ENCODE measurements at places on chromosomes 5 and 9.

DNA sequence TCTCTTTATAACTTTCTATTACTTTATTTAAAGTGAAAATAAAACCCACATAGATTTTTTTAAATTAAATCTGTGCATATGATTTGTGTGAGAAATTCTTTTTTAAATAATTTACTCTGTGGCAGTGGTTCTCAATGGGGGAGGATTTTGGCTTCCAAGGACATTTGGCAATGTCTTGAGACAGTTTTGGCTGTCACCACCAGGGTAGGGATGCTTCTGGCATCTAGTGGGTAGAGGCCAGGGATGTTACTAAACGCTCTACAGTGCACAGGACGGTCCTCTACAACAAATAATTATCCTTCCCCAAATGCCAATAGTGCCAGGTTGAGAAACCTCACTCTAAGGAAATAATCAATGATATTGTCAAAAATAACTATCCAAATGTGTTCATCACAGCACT is 177.9 kb upstream of the CCNG1 start:
- no peak for DNase-seq

- DNase-seq: no peak
Observed at GRCh38 chr5:156328161-156328560, 1.2 kb downstream of the SGCD start.

DNA sequence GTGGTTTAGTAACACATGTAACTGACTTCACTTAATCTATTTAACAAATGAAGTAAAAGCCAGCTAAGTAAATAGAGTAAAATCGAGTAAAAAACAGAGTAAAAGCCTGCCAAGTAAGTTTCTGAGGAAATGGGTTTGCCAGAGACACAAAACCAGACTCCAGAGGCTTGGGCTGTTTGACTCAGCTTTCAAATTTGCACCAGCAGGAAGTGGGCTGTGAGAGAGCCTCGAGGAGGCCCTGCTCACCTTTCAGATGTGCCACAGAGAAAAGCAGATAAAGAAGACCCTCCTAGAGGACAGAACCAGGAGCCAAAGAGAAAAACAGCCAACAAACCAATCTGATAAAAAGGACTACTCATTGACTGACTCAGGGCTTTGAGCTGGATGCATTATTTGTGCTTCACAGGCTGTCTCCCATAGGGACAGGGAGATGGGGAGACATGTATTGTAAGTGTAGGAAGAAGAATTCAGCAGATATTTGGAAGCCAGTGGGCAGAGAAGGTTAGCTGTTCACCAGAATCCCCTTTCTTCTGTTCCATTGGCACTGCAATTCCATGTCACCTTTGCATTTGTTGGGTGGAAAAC is 14.4 kb upstream of the AMACR start:
- no peak for DNase-seq

DNA sequence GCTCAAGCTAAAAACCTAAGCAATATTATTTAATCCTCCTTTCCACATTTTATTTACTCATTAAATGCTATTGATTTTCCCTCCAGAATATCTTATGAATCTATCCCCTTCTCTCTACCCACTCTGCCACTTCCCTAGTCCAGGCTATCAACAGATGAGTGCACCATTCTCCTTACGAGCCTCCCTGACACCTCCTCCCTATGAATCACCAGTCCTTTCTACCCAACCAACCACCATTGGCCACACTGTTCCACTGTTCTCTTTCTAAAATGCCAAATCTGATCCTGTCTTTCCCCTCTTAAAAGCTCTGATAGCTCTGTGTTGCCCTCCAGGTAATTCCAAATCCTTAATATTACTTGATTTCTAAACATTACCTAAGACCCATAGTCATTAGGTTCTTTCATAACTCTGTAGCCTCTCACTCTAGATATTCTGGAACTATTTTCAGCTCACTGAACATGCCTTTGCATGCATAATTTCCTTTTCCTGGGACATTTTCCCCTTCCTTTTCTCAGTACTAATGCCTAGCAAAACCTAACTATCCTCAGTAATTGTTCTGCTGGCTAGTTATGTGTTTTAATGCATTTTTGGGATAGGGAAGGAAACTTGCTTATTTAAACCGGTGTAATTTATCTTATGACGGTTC is 126.3 kb downstream of the UNC13B start:
- no peak for DNase-seq

GRCh38 chr5:885529-885928 is 7.1 kb downstream of the BRD9 start:
- no peak for DNase-seq

DNA sequence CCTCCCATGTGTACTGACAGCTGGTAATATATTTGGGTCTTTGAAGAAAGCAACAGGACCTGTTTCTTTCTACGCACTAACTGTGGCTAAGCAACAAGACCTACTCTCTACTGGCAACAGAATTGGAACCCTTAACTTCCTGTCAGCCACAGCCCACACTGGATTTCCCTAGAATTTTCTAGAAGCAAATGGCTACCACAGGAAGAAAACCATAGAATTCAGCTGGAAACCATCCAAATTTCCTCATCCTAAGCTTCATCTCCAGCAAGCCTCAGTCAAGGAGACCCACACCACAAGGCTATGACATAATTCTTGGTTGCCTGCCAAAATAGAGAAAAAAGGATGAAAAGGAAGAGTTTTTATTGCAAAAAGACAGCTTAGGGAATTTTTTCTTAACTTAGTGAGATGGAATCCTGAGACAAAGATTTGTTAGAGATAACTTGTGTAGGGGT is 171.8 kb upstream of the TNC start:
- DNase-seq: no peak

GRCh38 chr5:173281910-173282309 is 46.3 kb downstream of the STC2 start:
- no peak for DNase-seq

- DNase-seq: no peak
Observed at GRCh38 chr9:33227008-33227398, 13.0 kb upstream of the SPINK4 start.

- DNase-seq: no peak
Observed at GRCh38 chr5:157381746-157382145, 78.3 kb upstream of the NIPAL4 start.

GRCh38 chr9:114115654-114116125 is 16.6 kb upstream of the KIF12 start:
- no peak for DNase-seq

DNA sequence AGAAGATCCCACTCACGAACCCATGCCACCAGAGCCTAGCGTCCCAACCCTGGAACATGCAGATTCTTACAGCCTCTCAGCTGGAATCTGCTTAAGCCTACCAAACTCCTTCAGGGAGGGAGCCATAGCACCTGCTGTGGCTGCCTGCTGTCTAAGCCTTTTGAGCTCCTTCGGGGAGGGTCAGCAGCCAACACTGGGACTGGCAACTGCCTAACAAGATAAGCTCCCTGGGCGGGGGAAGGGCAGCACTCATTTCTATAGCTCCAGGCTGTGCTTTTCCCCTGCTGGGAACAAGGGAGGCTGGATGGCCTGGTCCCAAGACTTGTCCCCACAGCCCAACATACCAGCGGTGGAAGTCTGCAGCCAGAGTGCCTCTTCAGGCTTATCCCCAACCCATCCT is 199.1 kb upstream of the OR13F1 start:
- DNase-seq: no peak

DNA sequence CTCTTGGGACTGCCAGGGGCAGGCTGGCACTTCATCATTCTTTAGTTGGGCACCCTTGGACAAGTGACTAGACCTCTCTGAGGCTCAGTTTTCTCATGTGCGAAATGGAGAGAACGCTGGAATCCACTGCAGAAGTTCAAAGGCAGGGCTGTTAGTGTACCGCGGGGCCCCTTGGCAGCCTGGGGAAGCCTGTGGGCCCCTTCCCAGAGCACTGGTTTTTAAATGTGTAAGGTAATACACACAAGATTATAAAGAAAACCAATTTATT is 209.5 kb upstream of the MVB12B start:
- no peak for DNase-seq

DNA sequence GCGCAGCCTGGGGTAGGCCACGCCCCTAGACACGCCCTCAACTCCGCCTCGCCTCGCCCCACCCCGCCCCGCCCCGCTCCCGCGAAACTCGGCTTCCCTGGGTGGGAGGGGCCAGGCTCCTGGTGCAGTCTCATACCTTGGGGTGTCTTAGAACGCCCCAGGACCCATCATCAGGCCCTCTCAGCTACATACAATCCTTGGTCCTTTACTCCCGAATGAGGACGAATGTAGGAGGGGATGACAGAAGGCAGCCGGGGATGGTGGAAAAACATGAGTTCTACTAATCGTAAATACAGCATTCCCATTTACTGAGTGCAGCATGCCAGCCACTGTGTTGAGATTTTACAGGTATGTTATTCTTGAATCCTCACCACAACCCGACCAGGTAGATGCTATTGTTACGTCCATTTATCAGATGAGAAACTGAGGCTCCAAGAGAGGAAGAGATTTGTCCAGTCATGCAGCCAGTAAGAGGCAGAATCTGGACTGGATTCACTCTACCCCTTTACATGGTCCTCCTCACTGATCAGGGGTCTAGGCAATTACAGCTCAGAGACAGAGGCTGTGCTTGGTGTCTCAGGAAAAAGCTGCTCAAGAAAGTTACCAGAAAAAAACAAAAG is 6.8 kb downstream of the SH2D3C start:
- DNase-seq: no peak

DNA sequence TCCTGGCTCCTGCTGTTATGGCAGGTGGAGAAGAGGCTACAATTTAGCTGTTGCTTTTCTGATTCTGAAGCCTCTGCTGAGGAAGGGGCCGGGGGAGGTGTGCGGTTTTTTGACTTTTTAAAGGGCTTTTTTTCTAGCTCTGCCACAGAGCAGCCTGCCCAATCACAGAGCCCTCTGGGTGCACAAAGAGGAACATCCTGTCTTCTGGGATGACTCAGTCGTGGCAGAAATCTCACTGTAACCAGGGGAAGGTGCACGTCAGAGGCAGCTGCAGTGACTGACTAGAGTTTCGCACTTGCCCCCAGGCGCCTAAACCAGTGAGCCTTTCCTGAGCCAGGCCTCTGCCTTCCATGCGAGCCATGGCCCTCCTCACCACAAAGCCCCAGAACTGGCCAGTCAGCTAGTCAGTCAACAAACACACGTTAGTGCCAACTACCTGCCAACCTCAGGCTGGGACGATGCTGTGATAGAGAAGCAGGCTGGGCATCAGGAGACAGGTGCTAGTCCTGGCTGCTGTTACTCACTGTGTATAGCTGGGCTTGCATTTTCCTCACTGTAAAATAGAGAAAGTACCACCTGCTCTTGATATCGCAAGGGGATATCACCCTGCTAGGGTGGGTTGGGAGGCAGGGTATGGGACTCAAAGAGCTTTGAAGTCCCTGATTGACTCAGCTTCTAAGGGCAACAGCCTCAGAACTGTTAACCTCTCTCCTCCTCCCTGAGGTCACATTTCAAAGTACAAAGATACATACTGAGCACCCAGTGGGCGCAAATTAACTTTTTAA is 2.2 kb downstream of the AKNA start:
- DNase-seq: no peak

GRCh38 chr5:106258591-106259125 is 1412.1 kb downstream of the EFNA5 start:
- no peak for DNase-seq

DNA sequence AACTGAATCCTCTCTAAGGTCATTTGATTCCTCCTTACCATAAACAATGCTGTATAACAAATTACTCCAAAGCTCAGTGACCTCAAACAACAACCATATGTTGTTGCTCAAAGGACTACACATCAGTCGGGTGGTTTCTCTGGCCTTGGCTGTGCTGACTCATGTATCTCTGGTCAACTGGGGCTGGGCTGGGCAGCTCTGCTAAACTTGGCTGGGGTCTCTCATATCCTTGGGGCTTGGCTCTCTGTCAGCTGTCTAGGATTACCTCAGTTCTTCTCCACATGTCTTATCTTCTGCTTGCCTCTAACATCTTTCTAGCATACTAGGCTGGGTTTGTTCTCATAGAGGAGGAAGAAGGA is 86.4 kb downstream of the GALNT10 start:
- no peak for DNase-seq

DNA sequence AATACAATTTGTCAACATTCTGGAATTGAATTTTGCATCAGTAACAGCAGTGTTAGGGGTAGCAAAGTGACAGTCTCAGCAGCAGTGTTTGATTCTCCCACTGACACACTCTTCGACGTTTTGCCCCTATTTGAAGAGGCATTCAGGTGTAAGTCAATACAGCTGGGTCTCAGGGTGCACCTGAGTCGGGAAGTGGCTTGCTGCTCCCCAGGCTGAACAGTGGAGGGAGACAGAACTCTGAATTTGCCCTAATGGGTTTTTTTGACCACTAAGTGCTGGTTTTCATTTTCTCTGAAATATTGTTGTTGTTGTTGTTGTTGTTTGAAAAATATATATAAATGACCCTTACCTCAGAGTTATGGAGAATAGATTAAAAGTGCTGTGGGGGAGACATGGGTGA is 223.2 kb downstream of the TLR4 start:
- no peak for DNase-seq

- DNase-seq: no peak
Observed at GRCh38 chr5:135304352-135305221, 94.4 kb downstream of the MACROH2A1 start.

DNA sequence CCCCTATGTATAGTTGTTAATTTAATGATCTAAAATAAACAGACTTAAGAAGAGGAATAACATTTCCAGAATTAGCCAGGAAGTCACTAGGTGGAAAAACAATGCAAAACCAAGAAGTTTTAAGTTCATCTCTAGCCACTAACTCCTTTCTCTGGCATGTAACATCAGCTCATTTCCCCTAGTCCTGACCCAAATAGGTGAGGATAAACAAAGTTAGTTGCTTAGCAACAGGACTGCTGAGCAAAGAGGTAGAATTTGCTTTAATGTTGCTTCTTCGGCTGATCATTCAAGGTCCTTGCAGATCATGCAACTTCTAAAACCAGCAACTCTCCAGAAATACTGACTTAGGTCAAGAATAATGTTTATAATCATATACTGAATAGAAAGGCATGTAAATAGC is 675.8 kb downstream of the CETN3 start:
- no peak for DNase-seq

DNA sequence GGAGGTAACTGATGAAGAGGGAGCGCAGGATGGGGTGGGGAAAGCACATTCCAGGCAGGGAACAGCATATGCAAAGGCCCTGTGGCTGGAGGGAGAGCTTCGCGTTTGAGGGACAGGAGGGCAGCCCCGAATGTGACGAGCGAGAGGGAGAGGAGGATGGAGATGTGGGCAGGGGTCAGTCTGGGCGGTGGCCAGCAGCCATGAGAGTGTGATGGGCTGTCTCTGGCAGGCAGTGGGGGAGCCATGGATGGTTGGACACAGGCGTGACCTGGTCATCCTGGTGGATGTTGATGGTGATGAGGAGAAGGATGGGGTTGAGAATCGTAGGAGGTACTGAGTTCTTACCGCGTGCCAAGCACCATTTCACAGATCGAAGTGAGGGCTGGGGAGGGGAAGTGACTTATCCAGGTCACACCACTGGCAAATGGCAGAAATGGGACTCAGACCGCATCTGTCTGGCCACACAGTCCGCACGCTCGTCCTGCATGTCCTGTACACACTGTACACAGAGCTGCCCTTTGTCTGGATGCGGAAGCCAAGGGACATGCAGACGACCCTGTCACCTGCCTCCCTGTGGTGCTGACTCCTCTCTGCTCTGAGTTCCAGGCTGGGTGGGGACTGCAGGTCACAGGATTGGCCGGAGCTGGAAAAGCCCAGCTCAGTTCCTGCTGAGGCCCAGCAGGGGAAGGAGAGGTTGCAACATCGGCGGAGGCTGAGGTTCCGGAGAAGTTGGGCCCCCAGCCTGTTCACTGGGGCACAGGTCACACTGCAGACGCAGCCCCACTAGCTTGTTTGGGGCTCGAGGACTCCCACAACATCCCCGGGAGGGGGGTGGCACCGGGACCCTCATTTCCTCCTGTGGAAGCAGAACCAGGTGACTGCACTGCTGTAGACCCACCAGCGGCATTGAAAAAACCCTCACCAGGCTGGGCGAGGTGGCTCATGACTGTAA is 165.6 kb upstream of the IER5L start:
- DNase-seq: no peak

GRCh38 chr5:389197-389821 is 53.7 kb upstream of the EXOC3 start:
- no peak for DNase-seq
